ENCODE measurements at places on chromosomes 12 and 14.

DNA sequence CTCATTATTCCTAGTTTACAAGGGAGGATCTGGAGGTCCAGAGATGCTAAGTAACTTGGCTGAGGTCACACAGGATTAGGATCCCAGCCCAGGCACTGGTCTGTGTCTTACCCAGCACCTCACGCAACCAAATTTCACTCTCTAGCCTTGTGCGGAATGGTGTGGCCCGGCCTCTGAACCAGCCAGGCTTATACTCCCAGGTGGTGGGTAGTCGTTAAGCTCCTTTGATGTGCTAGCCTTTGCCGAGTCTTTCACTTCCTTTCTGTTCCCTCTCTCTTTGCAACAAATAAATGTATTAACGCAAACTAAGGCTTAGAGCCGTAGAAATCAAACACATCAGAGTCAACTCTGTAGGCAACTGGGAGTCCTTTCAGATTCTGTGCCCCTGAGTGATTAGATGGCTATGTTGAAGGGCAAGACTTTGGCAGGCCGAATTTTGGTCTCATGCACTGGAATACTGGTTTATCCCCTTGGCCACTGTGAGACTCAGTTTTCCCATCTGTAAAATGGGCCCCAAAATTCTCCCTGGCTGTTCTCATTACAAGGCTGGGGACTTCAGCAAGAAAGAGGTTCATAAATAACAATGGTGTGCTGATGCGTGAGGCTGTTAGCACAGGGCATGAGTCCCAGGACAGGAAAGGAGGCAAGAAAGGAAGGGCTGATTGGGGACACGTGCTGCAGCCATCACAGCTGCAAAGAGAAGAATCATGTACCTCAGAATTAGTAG is 126.3 kb downstream of the AACS start:
- DNase-seq = no peak

DNA sequence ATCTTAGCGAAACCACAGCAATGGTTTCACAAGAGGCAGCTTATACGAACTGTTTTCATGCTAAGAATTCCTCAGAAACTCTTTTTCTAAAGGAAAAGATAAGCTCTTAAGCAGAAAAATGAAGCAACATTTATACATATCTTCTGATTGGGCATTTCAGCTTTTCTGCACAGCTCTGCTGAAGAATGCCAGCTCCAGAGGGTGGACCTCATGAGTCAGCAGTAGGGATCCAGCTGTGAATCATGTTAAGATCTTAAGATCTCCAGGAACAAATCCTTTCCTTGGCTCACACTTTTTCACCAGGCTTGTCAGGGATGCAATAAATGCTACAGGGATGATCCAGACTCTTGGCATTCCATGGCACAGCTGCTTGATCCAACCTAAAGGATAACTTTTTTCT is 477.1 kb upstream of the CCDC196 start:
- no peak for DNase-seq

DNA sequence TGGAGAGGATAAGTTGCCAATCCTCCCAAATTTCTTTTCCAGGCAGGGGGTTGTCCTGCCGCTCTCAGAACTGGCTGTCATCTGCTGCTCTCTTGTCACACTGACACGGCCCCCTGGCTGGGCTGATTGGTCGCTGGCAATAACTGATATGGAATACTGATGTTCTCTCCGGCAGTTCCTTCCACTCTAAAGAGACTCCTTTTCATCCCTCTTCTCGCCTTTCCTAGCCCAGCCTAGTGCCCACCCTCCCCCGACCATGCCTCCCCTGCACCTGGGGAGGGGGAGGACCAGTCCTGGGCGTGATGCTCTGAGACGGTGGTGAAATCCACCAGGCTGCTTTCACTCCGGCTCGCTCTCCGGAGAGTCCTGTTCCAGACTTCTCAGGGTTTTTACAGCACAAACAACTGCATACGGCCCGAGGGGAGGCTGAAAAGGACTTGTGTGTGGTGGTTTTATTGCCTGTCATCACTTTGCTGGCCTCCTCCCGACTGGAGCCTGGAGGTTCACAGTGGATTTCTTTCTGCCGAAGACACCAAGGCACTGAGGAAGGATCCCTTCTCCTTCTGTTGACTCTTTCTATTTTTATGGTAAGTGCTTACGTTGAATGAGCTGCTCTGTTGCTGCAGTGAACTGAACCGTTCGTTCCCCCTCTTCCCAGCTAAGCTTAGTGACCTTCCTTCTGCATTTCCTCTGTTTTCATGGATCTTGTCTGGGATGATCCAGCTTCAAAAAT is at the start of gene ANO4:
ANO4 (plus strand) TSS at position 336 of the 733 bp plus-strand sequence. CDS start 107,010 bp downstream, outside the sequence.
- no peak for DNase-seq

GRCh38 chr12:87848248-87848868 is 180.8 kb downstream of the C12orf50 start:
- DNase-seq = no peak

- DNase-seq = no peak
Observed at GRCh38 chr14:104647467-104648043, 41.9 kb upstream of the INF2 start.

DNA sequence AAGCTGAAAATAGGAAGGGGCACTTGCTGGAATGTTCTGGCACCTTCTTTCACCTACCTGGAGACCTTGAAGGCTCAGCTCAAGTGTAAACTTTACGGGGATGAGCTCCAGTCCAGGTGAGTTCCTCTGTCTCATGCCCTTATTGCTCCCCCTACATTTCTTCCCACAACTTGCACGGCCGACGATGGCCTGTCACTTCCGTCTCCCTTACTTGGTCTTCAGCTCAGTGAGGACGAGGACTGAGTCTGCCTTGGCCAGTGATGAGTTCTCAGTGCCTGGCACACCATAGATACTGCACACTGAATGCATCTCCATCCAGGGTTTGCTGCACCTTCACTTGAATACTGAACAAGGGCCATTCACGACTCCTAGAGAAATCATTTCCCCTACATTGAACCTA is 21.4 kb downstream of the ADGRD1 start:
- no peak for DNase-seq

DNA sequence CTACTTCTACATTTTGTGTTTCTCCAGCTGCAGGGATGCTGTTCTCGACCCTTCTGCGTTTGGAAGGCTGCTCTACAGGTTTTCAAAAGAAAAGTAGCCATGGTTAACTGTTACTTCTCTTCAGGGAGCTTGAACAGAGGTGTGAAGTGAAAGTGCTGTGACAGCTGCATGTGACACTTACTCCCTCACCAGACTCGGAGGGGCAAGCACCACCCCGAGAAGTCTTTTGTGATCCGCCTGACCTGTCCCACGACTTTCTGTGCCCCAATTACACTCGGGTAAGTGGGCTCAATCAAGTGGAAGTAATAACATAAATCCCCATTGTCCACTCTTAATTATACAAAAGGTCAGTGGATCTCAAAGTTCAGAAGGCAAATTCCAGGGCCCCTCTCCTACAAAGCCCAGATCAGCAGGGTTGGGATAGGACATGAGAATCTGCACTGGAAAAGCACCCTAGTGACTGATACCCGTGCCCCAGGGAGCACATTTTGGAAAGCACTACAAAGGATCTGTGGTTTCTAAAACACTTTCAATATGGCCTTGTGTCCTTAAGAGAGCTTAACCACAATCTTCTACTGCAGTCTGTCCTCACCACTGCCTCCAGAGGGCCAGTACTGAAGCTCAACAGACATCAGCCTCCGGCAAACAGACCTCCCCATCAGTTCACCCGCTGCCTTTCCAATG is 11.5 kb downstream of the FICD start:
- DNase-seq = no peak

DNA sequence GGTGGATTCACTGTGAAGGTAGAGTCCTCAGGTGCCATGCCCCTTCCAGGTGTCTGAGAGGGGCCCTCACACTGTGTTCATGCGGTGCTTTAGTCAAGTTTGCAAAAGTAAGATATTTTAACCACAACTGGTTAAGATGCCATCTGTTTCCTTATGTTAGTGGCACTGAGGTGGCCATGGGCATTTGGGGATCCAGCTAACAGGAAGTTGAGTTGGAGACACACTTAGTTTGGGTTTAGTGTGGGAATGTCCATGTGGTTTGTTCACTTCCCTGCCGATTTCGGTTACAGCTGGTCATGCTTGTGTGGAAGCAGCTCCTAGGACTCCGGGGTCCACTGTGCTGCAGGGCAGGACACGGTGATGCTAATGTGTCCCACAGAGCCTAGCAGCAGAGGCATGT is 17.3 kb upstream of the ABHD12B start:
- no peak for DNase-seq

DNA sequence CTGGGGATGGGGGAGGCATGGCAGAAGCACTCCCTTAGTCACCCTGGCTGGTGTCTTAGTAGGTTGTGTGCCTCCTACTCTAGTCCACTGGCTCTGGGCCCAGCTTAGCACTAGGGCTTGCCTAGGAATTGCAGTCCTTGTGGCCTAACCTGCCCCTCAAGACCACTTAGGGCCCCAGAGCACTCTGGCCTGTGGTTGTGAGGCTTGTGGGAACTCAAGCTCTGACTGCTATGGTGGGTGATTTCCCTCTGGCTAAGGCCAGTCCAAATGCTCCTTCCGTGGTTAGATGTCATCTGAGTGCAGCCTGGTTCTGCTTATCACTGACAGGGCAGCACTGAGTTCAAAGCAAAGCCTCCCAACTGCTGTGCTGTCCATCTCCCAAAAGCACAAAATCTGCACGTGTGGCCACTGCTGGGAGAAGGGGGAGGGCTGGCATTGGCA is 20.2 kb downstream of the FGD4 start:
- DNase-seq = no peak

DNA sequence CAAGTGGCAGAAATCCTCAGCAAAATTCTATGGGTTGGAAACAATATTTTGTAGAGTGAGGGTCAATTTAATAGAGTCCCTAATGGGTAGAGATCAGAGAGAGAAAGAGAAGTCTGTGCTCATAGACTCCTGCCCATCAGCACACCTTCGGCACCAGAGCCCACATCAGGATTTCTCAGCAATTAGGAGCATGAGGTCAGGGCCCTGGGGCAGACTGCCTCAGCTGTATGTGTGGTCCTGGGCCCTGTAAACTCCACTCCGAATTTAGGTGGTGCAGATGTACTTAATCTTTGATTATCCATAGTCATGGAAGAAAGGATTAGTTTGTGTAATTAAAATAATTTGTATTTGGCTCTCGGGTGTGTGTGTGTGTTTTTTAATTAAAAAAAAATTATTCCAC is 372.6 kb downstream of the AEBP2 start:
- no peak for DNase-seq

- no peak for DNase-seq
Observed at GRCh38 chr12:90274407-90274806, 565.8 kb upstream of the ATP2B1 start.

DNA sequence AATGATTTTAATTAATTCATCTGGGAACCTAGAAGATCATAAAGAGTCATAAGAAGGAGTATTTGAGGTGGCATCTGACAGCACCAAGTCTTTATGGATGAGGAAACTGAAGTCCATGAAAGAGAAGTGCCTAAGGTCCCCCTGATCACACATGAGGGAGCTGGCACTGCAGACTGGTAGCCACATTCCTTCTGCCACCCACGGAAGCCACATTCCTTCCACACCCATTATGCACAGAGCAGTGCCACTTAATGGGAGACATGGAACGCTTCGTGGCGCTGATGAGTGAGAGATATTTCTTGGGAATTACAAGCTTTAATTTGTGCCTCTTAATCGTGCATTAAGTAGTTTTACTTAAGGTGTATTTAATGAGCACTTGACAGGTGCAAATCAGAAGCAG is 139.3 kb upstream of the NTF3 start:
- DNase-seq = no peak

DNA sequence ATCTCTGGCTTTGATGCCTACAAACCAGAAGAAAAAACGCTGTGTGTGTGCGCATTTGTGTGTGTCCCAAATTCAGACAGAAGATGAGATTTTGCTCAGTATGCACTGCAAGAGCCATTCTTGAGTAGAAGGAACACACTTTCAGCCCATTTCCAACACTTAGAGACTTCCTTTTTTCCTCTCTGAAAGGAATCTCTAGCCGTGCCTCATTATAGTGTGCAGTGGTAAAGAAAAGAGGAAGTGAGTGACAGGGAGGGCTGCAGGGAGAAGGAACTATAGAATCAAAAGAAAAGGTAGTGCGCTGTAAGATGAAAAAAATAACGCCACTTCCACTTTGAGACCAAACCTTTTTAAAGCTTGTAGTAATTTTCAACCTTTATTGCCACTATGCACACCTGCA is 1400.9 kb upstream of the FLRT2 start:
- DNase-seq = no peak

GRCh38 chr14:24339284-24340151 is at the start of gene RIPK3:
RIPK3 (minus strand) TSS chr14:24339991; CDS start chr14:24339826, 165 bp downstream.
- DNase-seq = peak; percentile 66

GRCh38 chr14:36111822-36112583 is 64.5 kb downstream of the PTCSC3 start:
- no peak for DNase-seq

DNA sequence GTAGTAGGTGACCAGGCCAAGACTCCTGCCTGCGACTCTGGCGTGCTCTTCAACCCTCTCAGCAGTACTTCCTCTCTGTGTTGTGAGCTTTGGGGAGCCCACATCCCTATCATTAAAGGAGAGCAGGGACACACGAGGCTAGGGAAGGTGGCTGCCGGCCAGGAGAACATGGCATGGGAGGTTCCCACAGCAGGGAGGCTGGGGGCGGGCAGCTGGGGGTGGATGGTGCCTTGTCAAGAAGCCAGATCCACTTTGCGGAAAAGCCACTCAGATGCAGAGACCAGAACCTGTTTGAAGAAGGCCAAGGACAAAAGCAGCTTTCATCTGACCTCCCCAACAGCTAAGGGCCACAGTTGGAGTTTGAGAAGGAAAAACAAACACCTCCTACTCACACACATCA is 198.6 kb downstream of the BCL11B start:
- DNase-seq = no peak

- no peak for DNase-seq
Observed at GRCh38 chr14:95304342-95304741, 15.4 kb downstream of the CLMN start.

- DNase-seq = no peak
Observed at GRCh38 chr12:29304388-29304787, 76.6 kb downstream of the ERGIC2 start.

DNA sequence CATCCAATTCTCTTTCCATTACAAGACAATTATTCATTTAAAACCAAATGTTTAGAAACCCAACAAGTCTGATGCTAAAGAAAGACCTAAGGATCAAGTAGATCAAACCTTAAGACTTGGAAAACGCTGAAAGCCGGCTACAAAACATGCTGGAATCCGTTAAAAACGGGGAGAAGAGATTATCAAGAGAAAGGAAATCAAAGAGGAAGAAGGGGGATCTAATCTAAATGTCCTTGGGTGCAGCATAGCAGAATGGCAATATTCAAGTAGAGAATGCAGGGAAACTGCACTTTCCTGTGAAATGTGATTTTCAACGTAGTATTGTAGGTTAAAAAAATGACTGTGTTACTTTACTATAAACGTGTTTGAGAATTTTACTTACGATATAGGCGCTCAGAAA is 1.3 kb downstream of the PPP1R13B start:
- DNase-seq = no peak

- no peak for DNase-seq
Observed at GRCh38 chr14:103879570-103880347, 32.4 kb upstream of the PPP1R13B start.

- no peak for DNase-seq
Observed at GRCh38 chr14:34190717-34191116, 239.8 kb upstream of the EGLN3 start.

DNA sequence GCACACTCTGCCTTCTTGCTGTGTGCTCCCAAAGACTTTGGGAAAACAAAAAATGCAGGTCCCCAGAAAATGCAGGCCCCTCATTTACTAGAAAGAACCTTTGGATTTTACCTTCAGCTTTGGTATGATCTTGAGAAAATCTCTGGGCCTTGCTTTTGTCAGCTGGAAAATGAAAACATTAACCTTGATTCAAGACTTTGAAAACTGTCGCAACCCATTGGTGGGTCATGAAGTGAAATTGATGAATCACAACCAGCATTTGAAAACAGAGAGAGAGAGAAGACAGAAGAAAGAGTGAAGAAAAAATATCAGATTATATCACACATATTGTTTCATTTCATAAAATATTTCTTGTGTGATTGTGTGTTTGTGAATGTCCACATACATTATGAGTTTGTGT is 322.5 kb downstream of the ZFP36L1 start:
- no peak for DNase-seq

Data from stimulated activated CD4-positive, alpha-beta T cell treated with anti-CD3 and anti-CD28 coated beads, Interleukin-4, amount 100 ng/mL, for 4 hours (primary cell).